NCI-H2081 treated with DMSO at 0.1 percent for 48 hours (cell line): ENCODE measurements at places on chromosomes 3 and 15.

GRCh38 chr15:56249092-56249491 is 5.4 kb upstream of the RFX7 start:
- DNase-seq = no peak

- no peak for DNase-seq
Observed at GRCh38 chr3:149657926-149658743, at the start of gene WWTR1. Gene WWTR1 (minus strand): TSS chr3:149658025. CDS start chr3:149657306, 719 bp downstream.

DNA sequence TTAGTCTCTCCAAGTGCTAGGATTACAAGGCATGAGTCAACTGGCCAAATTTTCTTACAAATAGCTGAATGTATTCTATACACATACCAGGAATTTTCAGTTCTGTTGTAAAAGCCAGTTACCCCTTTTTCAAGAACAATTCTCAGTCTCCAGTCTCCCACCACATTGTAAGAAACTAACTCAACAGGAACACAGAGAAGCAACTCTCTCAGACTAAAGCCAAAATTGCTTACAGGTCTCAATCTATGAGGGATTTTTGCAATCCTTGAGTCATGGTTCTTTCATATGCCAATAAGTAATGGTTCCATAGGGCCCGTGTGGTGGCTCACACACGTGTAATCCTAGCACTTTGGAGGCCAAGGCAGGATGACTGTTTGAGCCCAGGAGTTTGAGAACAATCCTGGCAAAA is 8.5 kb downstream of the IP6K2 start:
- no peak for DNase-seq

GRCh38 chr3:107061466-107061865 is 315.8 kb upstream of the CCDC54 start:
- no peak for DNase-seq

GRCh38 chr15:59521443-59521842 is 83.5 kb downstream of the FAM81A start:
- DNase-seq = no peak

GRCh38 chr3:23944007-23944783 is 891 bp upstream of the NR1D2 start:
- no peak for DNase-seq

- DNase-seq = no peak
Observed at GRCh38 chr15:101625184-101625583, 27.0 kb downstream of the TM2D3 start.

DNA sequence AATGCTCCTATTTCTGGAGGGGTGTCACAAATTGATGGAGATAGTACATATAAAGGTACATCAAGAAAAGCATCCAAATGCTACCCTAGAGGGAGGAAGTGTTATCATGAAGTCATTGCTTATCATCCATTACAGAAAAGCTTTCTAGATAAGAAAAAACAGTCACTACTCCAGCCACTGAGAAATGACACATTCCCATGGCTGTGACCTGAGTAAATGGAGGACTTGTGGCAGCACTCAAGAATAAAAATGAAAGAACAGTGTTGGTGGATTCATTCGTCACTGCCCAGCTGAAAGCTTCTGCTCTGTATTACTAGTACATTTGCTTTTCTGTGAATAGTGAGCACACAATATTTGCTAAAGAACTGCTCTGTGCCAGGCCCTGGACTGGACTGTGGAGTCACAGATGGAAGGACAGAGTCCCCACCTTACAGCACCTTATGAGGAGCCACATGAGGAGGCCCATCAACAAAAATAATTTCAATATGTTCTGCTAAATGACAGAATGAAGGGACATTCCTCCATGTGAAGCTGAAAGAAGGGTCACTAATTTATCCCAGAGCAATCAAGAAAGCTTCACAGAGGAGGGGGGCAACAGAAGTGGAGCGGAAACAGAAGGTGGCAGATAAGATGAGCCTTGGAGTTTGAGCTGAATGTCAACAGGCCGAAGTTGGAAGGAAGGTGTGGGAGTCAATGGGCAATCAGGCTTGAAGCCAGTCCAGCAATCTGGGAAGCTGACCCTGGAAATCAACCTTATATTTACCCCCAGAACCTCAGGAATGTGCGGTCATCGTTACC is 343.5 kb upstream of the TRIM42 start:
- DNase-seq = no peak

DNA sequence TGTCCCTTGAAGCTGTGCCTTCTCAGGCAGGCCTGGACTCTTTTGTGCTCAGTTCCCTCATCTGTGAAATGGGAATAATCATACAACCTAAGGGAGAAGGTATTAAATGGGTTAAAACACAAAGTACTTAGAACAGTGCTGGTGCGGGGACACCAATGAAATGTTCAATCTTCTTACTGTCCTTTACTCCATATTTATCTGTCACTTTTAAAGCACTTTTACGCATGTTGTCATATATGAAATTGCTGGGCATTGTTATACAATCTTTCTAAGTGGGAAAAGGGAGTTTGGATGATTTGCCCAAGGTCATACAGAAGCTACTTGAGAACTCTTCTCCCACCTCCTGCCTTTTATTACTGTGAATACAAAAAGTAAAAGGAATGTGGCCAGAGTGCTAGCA is 87.8 kb upstream of the PSMD6 start:
- DNase-seq = no peak

DNA sequence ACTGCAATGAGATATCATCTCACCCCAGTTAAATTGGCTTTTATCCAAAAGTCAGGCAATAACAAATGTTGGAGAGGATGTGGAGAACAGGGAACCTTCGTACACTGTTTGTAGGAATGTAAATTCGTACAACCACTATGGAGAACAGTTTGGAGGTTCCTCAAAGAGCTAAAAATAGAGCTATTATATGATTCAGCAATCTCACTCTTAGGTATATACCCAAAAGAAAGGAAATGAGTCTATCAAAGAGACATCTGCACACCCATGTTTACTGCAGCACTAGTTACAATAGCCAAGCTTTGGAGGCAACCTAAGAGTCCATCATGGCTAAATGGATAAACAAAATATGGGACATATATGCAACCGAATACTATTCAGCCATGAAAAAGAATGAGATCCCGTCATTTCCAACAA is 68.0 kb upstream of the HES1 start:
- no peak for DNase-seq

DNA sequence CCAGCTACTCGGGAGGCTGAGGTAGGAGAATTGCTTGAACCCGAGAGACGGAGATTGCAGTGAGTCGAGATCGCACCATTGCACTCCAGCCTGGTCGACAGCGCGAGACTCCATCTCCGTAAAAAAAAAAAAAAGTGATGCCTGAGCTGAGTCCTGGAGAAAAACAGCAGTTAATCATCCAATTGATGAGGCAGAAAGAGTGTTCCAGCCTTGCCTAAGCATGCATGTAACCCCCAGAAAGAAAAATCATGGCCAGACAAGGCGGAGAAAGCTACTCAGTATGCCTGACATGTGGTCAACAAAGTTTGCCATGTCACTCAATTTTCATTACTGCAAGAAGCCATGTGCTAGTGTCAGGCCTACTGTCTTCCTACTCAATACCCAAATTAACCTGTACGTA is 593.1 kb upstream of the MDFIC2 start:
- DNase-seq = no peak

DNA sequence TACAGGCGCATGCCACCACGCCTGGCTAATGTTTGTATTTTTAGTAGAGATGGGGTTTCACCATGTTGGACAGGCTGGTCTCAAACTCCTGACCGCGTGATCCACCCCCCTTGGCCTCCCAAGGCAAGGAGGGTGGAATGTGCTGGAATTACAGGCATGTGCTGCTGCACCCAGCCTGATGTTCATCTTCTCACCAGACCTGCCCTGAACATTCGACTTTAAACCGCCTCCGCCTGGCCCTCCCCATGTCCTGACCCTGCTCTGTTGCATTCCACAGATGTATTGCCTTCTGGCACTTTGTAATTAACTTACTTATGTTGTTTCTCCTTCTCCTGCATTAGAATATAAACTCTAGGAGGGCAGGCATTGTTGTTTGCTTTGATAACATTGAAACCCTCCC is 102.1 kb downstream of the LINGO1 start:
- DNase-seq = no peak

DNA sequence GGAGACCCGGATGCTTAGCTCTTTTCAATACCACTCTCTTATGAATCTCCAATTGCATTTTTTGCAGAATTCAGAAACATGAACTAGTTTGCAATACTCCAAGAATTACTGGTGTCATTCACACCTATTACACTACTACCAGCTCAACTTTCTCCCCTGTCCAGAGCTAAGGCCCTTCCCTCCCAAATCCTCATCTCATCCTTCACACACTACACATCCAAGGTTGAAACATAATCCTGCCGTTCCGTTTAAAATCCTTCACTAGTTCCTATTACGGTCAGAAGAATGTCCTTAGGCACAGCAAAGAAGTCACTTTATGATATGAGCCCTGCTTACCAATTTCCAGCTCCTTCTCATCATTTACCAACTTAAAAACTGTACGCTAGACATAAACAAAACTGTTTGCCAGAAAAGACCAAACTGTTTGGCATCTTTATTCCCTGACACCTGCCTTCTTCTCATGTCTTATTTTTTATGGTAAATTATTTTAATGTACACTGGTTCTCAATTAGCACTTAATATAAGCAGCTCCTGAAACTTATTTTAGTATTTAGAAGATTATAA is 22.6 kb downstream of the TBL1XR1 start:
- no peak for DNase-seq
